DMS79 treated with DMSO at 0.1 percent for 48 hours (cell line): ENCODE measurements at places on chromosomes 6 and 20.

GRCh38 chr20:31605902-31606803 lies 1.1 kb downstream of the ID1 start:
- DNase-seq, result peak; percentile 37

GRCh38 chr6:44028789-44029310 lies 98.4 kb downstream of the MRPL14 start:
- peak; percentile 30 for DNase-seq

DNA sequence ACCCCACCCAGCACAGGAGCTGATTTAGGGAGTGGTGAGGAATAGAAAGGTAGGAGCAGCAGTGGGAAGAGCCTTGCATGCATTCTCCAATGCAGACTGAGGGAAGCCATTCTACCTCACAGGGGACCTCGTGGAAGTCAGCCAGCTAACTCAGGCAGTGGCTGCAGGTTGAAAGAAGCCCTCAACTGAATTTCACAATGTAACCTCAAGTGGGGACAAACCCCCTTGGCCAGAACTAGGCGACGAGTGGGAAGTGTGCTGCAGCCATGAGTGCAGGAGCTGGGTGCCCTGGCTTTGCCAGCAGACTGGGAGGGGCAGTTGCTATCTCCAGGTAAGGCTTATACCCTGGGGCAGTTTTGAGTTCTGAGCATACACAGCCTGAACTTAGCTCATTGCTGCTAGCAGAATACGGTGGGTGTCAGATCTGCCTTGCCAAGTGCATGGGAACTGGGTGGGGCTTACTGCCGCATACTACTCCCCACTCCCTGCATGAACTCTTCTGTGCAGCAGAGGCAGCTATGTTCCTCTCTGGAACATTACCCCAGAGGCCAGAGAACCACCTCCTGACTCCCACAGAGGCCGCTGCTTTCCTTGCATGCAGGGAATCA lies 126.5 kb downstream of the CDK19 start:
- no peak for DNase-seq

DNA sequence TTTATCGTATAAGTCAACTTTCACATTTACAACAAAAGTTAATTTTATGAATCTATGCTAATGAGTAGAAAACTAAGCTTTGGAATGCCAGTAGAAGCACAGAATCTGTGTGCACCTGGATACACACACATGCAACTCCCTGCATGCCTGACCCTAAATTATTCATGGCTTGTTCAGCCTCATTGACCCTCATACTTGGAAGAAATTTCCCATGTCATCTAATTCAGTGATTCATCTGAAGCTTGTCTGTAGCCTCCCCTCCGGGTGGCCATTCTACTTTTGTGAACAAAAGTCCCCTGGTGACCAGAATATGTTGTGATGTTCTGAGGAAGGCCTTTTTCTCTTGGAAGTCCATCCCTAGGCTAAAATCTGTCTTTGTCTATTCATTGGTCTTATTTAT lies 1078.4 kb downstream of the KIF16B start:
- DNase-seq, result no peak

DNA sequence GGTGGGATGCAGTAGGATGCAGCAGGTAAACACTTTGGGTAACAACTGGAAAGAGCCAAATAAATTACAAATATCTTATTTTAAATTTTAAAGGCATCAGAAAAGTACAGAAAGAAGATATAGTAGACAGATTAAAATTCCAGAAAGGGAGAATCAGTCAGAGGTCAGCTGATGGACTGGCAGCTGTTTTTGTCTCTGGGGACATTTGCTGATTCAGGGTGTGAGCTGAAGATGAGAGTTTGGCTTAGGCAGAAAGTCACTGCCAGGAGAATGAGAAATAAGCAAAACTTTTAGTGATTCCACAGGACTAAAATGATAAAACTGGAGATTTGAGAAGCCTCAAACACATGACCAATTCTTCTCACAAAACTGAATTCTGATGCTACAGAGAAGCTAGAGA lies 39.5 kb downstream of the AHI1 start:
- DNase-seq, result no peak

- DNase-seq, result no peak
Measured at GRCh38 chr20:30412972-30413371, 844.5 kb upstream of the DEFB115 start.

GRCh38 chr6:135372758-135373157 lies 124.8 kb downstream of the AHI1 start:
- no peak for DNase-seq
